AG20443 (cell line): ENCODE measurements at places on chromosomes 5 and 9.

DNA sequence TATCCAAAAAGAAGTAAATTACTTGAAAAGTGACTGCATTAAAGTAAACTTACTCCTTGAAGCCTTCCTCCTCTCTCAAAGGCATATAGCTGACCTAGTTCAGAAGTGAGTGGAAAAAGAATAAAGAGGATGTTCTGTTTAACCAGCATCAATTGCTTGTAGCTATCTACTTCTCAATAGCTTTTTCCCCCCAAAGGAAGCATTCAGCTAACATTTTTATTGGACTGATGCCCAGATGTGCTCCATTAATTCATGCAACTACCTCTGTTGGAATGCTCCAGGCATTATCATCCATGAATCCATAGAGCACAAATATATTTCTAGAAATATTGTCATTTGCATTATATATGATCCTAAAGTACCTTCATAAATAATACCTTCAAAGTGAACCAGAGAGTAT, 132.8 kb downstream of the RASEF start:
- DNase-seq = no peak

DNA sequence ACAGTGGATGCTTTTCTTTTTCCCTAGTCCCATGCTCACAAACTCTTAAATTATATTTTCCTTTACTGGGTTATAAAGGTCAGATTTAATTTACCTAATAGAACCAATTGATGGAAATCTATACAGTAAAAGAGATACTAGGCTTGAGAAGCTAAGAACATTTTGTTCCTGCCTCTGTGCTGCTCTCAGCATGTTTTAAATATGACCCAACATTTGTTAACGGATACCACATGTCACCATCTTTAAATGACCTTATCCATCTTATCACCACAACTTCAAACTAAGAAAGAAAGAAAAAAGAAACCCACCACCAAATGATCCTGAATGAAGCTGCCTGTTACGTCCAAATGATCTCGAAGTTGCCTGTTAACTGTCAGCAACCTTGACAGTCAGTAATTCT, 334.7 kb upstream of the ZNF608 start:
- DNase-seq = no peak

GRCh38 chr9:122463828-122464632, 13.7 kb downstream of the OR1J1 start:
- DNase-seq = no peak

GRCh38 chr5:78552729-78553342, 95.7 kb downstream of the LHFPL2 start:
- no peak for DNase-seq

GRCh38 chr5:14184725-14185124, 41.6 kb downstream of the TRIO start:
- DNase-seq = peak; percentile 72

- DNase-seq = no peak
Observed at GRCh38 chr5:94969174-94969573, 315.7 kb downstream of the MCTP1 start.

DNA sequence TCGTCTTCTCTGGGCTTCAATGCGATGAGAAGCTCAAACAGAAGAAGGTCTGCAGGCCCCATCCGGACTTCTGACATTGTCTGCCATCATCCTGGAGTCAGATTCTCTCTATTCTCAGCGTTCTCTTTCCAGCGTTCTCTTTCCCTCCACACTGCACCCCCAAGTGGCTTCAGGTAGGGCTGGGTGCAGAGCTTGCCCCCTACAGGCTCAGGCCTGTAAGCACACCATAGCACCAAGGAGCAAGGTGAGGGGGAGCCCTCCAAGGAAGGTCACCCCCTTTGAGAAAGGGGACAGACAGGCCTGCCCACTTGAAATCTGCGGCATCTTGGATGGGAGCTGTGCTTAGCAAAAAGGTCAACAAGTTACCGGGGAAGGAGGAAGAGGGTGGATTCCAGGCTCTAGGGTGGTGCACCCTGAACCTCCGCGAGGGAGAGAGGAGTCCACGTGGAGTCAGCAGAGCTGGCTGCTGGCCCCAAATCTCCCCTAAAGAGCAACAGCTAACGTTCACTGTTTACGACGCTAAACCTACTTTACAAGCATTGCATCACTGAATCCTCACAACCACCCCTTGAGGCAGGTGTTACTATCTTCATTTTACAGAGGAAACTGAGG, 27.5 kb downstream of the GPX3 start:
- DNase-seq = peak; percentile 65

GRCh38 chr5:72949481-72949880, 6.4 kb upstream of the FCHO2 start:
- no peak for DNase-seq

DNA sequence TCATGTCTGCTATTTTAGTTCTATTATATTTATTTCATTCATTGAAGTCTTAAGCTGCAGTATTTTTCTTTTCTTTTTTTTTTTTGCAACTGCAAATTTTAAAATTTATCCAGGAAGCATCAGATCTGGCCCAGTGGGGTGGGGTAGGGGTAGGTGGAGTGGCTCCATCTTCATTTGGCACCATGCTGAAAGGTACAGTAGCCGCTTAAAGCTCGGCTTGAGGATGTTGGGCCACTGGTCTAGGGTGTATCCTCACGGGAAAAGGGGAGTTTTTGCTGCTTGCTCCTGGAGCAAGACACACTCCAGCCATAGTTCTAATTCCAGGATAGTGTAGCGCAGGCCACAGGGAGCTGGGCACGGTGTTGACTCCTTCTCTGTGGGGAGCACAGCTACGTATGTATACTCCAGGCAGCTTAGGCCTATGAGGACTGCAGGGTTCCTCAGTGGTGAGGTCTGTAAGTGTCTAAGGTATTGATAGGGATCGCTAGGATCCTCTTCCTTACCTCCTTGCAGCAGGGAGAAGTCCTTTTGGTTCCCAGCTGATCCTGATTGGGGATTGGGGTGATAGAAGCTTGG, 22.7 kb downstream of the RCL1 start:
- no peak for DNase-seq

GRCh38 chr9:98291820-98292219, 36.4 kb upstream of the TBC1D2 start:
- DNase-seq = no peak

GRCh38 chr9:1995084-1995483, 20.1 kb upstream of the SMARCA2 start:
- no peak for DNase-seq

DNA sequence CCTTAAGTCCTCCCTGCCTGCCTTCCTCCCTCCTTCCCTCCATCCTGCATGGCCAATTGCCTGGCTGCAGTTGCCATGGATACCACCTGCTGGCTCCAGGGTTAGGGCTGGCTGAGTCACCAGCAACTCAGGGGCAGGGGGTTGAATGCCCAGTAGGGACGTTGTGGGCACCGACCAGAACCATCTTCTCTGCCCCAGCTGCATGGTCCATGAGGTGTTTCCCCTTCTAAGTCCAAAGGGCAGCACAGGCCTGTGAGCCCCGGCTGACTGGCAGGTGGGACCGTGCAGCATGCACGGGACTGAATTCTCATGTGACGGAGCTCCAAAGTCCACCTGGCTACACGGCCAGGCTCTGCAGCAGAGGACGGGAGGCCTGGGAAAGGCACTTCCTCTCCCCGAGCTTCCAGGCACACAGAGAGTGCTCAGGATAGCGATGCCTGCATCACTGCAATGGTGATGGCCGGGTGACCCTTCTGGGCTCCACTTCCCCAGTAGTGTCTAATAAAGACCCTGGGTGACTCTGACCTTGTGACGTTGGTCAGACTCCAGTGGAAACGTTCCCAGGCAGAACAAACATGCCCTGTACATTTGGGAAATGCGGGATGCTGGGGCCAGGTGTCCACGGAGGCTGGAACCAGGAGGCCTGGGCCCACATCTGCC, 5.7 kb downstream of the ASS1 start:
- no peak for DNase-seq

DNA sequence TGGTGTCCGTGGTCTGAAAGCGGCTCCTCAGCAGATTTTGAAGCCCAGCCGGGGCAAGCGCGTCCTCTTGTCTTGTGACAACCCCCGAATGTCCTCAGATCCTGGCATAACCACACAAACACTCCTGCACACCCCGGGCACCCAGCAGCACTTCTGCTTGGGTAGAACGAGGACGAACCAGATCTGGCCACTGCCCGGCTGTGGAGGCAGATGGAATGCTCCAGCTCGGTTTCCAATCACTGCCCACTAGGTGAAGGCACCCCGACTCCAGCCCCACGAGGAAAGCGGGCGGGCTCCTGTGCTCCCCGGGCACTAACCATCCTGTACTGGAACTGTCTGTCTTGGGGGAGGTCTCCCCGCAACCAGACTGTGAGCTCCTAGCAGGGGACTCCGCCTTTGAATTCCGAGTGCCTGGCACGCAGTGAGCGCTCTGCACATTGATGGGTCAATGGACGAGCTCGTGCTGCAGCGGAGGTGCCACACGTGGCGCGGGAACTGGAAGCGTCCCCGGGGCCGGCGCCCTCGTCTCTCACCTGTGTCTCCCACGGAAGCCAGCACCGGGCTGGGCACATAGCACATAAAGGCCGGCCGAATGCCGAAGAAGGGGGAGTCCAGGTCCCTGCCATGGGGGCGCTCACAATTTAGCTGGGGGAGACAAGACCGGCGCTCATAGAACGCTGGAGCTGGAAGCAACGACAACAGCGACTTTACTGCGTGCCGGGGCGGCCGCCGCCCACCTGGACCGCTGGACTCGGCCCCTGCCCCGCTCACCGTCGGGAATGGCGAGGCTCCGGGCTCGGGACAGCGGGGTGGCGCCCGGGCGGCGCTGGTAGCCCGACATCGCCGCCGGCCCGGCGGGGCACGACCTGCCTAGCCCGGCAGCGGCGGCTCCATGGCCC, 608 bp downstream of the ENTR1 start:
- DNase-seq = peak; percentile 78

- DNase-seq = no peak
Observed at GRCh38 chr5:94700592-94700991, 82.1 kb downstream of the SLF1 start.

DNA sequence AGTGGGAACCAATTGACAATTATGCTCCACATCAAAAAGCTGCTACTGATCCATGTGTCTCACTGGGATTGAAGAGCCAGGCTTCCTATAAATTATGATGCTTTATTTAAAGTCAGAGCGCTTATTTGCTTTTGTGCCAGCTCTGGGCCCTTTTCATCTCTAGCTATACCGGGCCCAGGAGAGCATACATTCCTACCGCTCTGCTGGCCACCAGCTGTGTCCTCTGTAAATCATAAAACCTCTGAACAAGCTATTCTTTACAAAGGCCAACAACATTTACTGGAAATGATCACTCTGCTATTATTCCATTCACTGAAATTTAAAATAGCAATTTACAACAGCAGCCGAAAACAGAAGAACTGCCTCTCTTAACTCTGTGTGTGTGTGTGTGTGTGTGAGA, 86.6 kb downstream of the ZNF608 start:
- no peak for DNase-seq

DNA sequence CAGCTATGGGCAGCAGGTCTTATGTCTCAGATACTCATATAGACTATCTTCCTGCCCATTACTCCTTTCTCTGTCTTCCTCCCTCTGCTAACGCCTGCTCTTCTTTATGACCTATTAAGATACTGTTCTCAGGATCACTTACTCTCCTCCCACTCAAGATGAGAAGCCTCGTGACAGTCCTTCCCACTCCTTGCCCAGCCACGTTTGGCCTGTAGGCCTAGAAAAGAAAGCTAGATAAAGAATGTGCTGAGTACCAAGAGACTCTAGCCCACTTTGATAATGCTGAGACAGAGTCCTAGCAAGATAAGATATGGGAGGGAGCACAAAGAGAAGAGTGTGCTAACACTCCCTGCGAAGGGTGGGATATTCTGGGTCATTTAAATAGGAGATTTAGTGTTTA, 6.8 kb upstream of the DENND4C start:
- no peak for DNase-seq

DNA sequence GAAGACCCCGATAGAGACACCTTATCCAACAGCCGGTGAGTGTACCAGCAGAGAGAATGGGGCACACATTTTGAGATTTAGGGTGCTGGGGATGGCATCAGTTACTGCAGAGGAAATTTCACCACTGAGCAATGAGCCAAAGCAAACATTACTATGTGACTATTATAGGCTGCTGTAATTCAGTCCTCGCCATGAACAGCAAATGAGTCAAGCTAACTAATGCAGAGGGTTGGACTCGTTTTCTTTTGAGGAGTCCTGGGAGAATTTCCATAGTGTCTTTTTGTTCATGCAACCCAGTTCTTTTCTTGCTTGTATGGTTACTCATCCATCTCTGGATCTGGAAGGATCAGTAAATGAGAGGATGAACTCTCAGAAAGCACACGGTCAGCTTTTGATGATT, 323.8 kb downstream of the PSAT1 start:
- DNase-seq = peak; percentile 70

GRCh38 chr5:88976914-88977313, 93.9 kb upstream of the MEF2C start:
- no peak for DNase-seq

DNA sequence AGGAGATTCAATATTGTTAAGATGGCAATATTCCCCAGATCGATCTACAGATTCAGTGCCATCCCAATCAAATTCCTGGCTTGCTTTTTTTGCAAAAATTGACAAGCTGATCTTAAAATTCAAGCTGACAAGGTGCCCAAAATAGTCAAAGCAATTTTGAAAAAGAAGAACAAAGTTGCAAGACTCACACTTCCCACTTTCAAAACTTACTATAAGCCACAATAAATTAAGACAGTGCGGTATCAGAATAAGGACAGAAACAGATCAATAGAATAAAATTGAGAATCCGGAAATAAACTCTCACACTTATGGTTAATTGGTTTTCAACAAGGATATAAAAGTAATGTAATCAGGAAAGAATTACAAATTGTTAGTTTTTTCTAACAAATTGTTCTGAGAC, 97.1 kb downstream of the NRG2 start:
- no peak for DNase-seq

- peak; percentile 93 for DNase-seq
Observed at GRCh38 chr9:69412741-69413150, 87.7 kb downstream of the ENTREP1 start.

DNA sequence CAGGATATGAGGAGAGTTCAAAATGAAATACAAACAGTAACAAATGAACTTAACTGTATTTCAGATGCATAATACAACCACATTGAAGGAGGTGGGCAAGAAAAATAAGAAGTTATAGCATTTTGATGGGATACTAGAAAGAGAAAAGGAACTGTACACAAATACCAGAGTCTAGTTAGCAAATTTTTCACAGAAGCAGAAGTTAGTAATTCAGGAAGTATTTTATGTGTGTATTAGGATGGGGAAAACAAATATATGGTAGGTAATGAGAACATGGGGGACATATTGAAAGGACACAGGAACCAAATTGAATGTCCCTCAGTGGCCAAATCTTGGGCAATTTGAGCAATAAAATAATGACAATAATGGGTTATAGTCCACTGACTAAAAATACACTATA, 18.4 kb downstream of the GM2A start:
- no peak for DNase-seq

- no peak for DNase-seq
Observed at GRCh38 chr5:174922955-174923354, 198.6 kb downstream of the MSX2 start.
